ENCODE measurements at places on chromosomes 13 and 19.

DNA sequence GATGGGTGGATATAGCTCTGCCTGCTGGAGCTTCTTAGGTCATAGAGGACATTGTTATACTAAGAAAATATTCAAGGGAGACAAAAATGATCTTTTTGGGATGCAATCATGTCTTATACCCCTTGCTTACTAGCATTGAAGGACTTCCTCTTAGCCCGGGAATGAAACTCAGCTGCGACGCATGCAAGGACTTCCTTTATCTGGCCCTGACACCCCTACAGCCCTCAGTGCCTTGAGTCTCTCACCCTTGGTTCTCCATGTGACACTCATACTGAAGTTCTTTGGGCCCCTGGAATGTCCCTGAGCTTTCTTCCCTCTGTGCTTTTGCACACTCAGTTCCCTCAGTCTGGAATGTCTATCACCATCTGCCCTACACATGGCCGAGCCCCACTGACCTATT is 72.5 kb upstream of the MTIF3 start:
- no peak for DNase-seq

- DNase-seq: no peak
Measured at GRCh38 chr13:113933901-113934300, 40.0 kb downstream of the C13orf46 start.

- DNase-seq: no peak
Measured at GRCh38 chr13:28185256-28185655, 46.9 kb downstream of the PAN3 start.

DNA sequence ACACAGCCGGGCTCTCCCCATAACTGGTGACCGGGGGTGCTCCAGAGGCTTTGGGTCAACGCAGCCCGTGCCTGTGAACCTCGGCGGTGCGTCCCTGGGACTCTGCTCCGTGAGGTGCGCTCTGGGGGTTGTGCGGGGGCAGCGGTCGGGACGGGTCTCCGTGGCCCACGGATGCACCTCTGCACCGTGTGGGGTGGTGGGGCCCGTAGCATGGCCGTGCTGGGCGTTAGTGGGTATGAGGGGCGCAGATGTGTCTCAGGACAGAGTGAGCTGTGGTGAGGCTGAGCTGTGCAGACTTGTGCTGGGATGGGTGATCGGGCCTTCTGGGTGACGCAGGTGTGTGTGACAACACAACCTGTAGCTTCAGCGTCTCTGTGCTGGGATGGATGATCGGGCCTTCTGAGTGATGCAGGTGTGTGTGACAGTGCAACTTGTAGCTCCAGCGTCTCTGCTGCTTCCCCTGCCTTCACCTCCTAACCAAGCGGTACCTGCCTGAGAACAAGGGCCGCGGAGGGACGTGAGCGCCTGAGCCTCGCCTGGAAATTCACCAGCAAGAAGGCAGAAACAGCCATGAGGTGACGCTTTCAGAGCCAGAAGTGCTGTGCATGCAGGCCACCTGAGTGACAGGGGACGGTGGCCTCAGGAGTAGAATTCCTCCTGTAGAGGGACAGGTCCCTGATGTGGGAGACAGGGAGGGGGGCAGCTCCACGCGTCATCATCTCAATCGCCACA is 599 bp downstream of the ZNF331 start:
- DNase-seq: peak; percentile 12

- DNase-seq: no peak
Measured at GRCh38 chr19:18422530-18423191, 3.5 kb downstream of the SSBP4 start.

GRCh38 chr19:32040236-32040635 is 305.2 kb upstream of the ZNF507 start:
- no peak for DNase-seq

GRCh38 chr13:46387064-46387851 is at the start of gene RUBCNL:
TSS of gene RUBCNL (minus strand) at chr13:46387252. CDS start at chr13:46372475, 14,777 bp downstream.
- peak; percentile 70 for DNase-seq

GRCh38 chr19:53389571-53389970 is 5.4 kb upstream of the ZNF765 start:
- DNase-seq: peak; percentile 25

GRCh38 chr19:44643605-44644401 is at the start of gene PVR:
TSS of gene PVR (plus strand) at chr19:44643910. CDS start at chr19:44644097, 187 bp downstream.
- DNase-seq: peak; percentile 93

DNA sequence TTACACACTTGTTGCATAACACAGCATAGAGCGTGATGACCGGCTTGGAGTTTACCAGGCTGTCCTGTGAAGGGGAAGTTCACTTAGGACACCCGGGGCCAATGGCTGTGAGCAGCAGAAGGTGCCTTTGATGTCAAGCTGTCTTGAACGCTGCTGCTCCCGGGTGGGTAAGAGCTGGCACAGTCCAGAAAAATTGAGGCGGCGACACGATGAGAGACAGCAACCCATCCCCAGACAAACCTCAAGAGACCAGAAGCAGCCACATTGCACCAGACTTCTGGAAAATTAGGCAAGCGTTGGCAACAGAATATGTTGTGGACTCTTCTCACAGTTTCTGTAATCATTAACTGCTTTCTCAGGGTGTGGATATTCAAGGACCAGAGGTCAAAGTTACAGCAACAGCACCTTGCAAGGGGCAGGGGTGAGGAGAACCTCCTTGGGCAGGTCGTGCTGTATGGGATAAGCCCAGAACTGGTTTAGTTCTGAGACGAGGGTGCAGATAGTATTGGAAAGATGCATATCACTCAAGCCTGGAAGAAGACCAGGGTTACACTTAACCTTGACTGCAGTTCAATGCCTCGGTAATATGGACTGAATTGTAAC is 10.1 kb downstream of the NFILZ start:
- no peak for DNase-seq

DNA sequence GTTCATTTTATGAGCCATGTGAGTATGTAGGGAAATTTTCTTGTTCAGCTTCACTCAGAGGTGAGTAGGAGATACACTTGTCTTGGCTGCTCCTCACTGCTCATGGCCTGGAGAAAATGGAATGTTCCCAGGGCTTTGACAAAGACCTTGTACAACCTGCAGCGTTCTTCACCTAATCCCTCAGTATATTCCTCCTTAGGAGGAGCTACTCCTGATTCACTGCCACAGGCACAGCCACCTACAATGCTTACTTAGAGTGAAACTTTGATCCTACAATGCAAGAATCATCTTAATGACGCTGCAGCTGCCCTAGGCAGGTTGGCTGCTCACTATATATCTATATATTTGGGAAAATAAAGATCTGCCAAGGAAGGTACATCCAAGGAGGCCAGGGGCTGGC is 364.2 kb downstream of the KLF5 start:
- DNase-seq: no peak

DNA sequence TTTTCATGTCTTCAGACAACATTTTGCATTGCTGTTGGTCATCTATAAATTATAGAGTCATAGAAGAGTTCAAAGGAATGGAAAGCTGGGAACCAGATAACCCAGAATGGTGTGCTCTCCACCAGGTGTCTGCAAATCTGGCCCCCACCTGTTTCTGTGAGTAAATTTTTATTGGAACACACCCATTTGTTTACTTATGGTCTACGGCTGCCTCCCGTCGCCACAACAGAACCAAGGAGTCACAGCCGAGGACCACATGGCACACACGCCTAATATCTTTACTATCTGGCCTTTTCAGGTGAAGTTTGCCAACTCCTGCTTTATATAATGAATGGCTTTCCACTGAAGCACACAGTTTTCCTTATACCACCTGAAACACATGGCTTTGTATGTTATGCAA is 58.2 kb downstream of the EFNB2 start:
- DNase-seq: no peak

DNA sequence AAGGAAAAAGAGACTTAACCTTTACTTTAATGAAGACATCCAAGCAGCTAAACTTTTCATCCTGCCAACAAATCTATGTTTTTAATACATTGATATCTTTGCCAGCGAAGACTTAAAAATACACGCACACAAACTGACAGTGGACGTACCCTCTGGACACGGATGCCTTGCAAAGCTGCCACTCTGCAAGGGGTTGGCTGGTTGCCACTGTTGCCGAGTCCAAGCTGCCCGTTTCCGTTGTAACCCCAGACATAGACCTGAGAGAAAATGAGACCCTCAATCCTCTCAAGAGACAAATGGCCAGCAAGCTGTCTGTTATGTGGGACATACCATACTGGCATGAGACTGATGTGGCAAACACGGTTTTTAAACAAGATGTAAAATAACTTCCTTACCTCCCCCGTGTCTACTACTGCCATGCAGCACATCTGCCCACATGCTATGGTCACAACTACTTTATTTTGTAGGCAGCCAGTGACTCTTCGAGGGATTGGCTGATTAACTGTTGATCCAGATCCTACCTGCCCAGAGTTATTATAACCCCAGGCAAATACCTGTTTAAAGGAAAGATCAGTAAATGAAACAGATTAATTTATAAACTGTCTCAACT is 21.2 kb downstream of the RCBTB2 start:
- DNase-seq: no peak

GRCh38 chr19:35721374-35721773 is 3.6 kb downstream of the KMT2B start:
- no peak for DNase-seq

GRCh38 chr19:10112895-10113591 is 1.6 kb downstream of the P2RY11 start:
- no peak for DNase-seq

GRCh38 chr19:45049073-45049736 is 10.4 kb downstream of the CLASRP start:
- no peak for DNase-seq

GRCh38 chr13:43428545-43429296 is 358.1 kb downstream of the ENOX1 start:
- DNase-seq: no peak

- DNase-seq: no peak
Measured at GRCh38 chr19:13965926-13966683, 13.8 kb downstream of the DCAF15 start.

DNA sequence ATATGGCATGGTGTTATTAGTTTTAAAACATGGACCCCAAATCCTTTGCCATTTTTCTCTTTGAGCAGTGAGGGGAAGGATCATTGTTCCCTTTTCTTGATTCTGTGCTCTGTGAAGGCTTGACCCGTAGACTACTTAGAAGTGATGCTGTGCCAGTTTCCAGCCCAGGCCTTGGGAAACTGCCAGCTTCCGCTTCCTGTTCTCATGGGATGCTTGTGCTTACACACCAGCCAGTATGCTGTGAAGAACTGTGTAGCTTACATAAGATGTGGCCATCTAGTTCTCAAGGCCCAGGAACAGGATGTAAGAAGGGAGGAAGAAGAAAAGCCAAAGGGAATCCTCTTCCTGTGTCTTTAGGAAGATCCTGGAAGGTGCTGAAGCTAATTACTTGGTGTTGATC is 180.9 kb downstream of the PCCA start:
- DNase-seq: no peak

- DNase-seq: no peak
Measured at GRCh38 chr13:46577696-46578589, 25.0 kb downstream of the LRCH1 start.

DNA sequence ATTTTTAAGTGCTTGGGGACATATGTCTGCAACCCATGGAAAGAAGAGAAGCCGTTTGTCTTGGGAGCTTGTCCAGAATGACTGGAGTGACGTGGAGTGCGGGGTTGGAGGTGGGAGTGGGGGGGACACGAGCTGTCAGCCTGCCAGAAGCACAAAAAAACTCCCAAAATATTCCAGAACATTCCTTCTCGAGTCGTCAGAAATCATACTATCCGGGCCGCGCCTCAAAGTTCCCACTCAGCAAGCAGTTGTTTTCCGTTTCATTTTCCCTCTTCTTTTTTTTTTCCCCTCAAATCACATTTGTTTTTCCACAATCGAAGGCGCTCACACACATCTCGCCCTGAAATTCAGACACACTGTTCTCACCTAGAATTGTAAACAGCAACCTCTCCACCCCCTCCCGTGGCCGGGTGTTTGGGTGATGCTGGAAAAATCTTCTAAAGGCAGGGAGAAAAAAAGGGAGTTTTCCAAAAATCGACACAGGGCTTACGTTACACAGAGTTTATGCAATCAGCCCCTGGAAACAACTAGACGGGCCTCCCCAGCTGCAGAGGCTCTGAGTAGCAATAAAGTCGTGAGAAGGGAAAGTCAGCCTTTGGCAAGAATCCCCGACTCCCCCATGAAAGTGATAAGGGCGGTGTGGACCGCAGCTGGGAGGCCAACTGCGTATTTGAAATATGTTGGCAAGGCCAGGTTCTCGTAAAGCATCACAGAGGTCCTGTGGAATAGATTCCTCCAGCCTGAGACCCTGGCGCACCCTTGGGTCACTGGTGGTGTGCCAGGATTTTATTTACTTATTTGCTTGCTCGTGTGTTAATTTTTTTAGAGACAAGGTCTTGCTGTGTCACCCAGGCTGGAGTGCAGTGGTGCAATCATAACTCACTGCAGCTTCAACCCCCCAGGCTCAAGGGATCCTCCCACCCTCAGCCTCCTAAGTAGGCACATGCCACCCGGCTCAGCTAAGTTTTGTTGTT is 31.2 kb upstream of the KLF2 start:
- DNase-seq: peak; percentile 77

GRCh38 chr19:14761607-14762006 is 16.8 kb downstream of the ADGRE2 start:
- DNase-seq: no peak

DNA sequence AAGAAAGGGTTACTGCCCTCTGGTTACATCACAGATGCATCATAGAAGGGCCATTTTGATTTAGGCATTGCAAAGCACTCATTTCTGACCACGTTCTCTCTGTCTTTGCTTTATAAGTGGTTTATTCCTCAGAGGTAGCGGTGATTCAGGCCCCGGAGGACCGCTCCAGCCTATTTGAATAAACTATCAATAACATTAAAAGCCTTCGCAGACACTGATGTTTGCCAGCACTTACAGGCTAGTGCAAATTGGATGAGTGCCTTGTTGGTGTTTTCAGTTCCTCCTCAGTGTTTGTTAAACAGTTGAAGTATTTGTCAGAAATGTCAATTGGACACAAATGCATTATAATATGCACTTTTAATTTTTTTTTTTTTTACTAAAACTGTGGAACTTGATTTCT is 120.2 kb downstream of the RXFP2 start:
- no peak for DNase-seq

GRCh38 chr19:41535029-41535622 is 40.8 kb upstream of the CEACAM21 start:
- DNase-seq: no peak

- no peak for DNase-seq
Measured at GRCh38 chr19:37955986-37956385, 49.0 kb downstream of the SIPA1L3 start.

Data from right kidney (tissue), 9 donors.